ENCODE measurements at places on chromosomes 12 and 14.

DNA sequence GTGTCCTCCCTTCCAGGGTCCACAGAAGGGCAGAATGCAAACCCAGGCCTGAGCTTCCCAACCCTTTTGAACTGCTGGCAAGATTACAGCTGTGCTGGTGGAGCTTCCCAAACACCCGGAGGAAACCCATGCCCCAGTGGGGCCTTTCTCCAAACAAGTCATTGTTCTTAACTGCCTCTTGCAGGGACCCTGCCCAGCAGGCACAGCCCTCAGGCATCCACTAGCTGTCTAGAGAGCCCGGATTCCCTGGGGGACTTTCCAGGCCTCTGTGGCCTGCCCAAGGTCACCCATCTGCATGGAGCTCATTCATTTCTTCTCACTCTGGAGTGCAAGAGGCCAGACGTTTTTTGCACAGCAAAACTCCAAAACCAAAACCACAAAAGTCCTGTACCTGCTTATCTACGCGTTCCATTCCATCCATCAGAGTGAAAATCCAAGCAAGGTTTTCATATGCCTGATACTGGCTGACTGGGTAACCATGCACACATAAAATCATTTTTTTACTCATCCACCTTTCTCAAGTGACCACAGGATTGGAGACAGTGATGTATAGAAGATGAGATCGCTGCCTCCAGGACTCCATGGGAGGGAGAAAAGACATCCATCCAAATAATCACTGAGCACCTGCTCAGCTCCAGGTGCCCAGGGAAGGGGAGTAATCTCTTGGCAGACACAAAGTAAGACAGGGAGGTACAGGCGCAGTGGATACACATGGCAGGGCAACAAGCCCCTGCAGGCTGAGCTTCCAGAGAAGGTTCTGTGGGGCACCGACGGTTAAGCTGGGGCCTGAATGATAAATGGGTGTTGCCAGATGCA, 17.2 kb upstream of the BDKRB2 start:
- no peak for DNase-seq

DNA sequence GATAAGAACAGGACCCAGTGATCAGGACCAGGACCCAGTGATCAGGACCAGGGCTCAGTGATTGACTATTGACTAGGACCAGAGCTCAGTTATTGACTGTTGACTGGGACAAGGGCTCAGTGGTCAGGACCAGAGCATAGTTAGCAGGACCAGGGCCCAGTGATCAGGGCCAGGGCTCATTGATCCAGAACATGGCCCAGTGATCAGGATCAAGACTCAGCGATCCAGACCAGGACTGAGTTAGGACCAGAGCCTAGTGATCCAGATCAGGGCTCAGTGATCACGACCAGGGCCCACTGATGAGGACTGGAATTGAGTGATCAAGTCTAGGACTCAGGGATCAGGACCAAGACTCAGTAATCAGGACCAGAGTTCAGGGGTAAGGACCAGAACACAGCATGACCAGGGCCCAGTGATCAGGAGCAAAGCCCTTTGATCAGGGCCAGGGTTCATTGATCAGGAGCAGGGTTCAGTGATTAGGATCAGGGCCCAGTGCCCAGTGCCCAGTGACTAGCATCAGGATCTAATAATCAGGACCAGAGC, 176.0 kb downstream of the TMEM121 start:
- DNase-seq = no peak

DNA sequence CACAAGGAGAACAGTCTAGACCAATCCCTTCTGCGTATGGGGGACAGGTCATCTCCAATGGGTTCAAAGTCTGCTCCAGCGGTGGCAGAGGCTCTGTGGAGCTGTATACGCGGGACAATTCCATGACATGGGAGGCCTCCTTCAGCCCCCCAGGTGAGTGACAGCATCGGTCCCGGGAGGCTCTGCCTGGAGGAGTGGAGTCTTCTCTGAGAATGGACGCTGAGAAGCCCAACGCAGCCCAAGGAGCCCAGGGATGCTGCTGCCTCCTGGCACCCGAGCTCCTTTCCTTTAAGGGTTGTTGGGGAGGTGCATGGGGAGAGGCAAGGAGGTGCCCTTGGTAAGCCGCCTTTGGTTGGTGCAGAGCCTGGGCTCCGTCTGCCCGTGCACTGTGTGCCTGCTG, 28.2 kb downstream of the ADGRD1 start:
- no peak for DNase-seq

GRCh38 chr14:50941151-50941550, 3.1 kb downstream of the PYGL start:
- DNase-seq = no peak

DNA sequence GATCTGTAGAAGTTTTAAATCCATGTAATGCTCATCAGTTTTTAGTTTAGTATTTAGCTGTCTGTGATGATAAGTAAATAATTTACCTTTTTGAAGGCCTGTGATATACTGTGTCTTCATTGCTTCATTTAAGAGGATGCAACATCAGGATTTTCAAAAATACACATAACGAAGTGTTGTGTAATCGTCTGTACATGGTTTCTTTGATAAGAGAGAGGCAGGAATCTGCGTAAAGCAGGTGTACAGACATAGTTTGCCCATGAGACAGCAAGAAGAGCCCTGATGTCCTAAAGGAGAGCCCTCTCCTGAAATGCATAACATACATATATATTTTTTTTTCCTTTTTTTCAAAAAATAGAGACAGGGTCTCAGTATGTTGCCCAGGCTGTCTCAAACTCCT, 44.8 kb downstream of the RASSF3 start:
- peak; percentile 50 for DNase-seq

GRCh38 chr14:22449600-22449905, 139.5 kb downstream of the DAD1 start:
- DNase-seq = no peak

- peak; percentile 67 for DNase-seq
Measured at GRCh38 chr12:124680863-124681778, 113.7 kb upstream of the NCOR2 start.

DNA sequence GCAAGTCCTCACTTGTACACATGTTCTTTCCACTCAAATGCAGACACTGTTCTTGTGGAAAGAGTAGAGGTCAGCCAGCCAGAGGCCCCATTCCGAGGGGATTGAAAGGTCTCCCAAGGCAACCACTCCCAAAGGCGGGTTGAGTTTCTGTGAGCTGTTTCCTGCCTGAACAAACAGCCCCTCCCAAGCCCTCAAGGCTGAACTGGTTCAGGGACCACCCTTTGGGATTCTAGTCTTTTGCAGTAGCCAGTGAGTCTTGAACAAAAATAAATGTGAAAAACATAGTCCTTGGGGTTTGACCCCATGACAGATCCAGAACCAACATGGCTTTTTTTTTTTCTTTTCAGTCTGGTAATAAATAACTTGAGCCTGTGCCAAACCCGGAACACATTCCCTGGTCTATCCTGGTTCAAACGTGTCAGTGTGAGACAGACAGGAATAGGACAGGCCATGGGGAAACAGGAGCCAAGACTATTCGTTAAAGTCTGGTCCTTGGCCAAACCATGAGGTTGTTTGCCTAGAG, 17.6 kb upstream of the STK38L start:
- DNase-seq = peak; percentile 84

DNA sequence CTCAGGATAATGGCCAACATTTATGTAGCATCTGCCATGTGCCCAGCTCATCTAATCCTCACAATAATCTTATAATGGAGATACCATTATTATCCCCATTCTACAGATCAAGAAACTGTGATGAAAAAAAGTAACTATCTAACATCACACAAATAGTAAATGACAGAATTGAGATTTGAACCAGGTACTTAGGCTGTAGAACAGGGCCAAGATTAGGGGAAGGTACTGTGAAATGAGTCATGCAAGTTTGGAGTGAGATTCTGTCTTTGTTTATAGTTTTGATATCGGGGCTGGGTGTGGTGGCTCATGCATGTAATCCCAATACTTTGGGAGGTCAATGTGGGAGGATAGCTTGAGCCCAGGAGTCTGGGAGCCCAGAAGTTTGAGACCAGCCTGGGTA, 1.3 kb upstream of the GNPTAB start:
- no peak for DNase-seq

GRCh38 chr14:71175491-71175890, 268.2 kb downstream of the PCNX1 start:
- DNase-seq = peak; percentile 54

DNA sequence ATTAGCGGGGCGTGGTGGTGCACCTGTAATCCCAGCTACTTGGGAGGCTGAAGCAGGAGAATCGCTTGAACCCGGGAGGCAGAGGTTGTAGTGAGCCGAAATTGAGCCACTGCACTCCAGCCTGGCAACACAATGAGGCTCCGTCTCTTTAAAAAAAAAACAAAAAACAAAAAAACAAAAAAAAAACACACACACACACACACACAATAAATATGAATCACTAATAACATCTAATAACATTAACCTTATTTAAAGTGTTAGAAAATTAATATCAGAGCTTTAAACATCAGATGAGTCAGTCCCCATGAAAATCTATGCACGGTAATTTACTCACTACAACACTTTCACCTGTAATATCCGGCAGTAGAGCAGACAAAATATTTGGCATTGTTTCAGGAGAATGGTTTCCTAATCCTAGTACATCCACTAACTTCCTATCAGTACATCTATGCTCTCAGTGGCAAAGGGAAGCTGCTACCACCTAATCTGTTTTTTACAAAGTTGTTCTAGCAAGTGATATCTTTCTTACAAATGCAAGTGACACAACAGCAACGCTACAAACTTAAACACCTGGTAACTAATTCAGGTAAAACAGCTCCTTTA, 36.2 kb downstream of the MED13L start:
- peak; percentile 64 for DNase-seq

DNA sequence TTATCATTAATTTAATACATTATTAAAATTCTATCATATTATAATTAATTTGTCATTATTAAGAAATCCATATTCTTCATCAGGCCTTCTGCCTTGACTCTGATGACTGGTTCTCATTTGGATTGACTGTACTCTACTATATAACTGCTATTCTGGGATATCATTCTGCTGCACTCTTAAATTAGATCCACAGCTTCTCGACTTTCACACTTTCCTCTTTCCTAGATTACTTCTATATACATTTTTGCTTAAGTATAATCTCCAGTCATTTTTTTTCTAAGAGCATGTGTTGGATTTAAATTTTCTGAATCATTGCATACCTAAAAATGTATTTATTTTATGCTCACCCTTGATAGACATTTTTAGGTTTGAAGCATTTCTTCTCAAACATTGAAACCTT, 12.4 kb downstream of the GRIP1 start:
- no peak for DNase-seq
